ENCODE measurements at places on chromosomes 6 and 20.

DNA sequence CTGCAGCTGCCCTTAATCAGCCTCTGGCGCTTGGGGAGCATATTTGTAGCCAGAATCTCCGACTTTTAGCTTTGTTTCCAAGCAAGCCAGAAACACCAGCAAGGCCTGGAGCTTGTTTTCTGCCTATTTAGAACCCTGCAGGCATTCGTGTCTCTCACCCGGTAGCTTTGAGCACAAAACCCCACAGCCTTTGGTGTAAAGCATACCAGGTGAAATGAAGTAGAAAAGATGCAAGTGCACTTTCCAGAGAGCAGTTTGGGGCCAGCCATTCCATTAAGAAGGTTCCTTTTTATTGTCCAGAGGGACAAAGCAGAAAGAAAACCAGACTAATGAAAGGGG, 736 bp downstream of the FAM217B start:
- no peak for DNase-seq

DNA sequence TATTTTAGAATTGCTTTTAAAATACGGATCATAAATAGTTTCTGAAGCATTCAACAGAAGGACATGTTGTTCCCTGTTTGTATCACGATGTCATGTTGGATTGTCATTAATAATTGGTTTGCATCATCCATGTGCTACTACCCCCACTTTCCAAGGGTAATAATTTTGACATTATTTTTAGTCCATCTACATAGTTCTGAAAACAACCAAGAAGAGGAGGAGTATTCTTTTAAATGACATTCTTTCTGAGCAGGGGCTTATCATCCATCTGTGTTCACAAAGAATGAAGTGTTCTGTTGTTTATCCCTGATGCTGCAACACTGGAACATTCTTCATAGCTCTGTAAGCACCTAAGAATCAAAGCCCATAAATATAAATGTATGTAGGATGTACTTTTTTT, 151.0 kb upstream of the CITED2 start:
- peak; percentile 46 for DNase-seq

DNA sequence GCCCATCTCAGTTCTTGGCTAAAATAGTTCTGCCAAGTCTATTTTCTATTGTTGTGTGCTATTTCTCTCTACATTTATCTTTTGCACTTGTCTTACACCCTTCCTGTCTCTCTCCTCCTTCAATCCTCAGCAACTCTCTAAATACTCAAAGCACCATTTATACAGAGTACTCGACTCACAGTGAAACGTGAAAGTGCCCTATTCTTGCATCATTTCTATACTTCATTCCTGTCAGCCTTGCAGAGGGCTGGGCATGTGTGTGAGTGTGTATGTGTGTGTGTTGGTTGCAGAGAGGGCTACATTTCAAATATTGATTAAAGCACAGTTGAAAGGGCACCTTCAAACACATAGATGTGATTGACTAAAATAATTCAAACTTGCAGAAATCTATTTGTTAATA, 373.2 kb upstream of the MANEA start:
- no peak for DNase-seq

DNA sequence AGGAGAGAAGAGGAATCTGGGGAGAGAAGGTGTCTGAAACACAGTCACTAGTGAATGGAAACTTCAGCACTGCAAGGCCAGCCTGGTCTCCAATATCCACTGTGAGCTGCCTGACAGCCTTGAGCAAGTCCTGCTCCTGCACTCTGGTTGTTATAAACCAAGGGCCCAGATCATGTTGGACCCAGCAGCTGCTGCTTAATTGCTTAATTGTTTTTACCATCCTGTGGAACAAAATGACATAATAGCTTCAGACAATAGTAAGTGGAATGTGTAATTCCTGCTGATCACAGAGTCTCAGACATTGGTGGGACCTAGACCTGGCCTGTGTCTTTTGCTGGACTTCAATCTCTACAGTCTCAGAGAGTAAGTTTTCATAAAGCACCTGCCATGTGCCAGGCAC, 833.7 kb downstream of the TFAP2A start:
- DNase-seq, result no peak

DNA sequence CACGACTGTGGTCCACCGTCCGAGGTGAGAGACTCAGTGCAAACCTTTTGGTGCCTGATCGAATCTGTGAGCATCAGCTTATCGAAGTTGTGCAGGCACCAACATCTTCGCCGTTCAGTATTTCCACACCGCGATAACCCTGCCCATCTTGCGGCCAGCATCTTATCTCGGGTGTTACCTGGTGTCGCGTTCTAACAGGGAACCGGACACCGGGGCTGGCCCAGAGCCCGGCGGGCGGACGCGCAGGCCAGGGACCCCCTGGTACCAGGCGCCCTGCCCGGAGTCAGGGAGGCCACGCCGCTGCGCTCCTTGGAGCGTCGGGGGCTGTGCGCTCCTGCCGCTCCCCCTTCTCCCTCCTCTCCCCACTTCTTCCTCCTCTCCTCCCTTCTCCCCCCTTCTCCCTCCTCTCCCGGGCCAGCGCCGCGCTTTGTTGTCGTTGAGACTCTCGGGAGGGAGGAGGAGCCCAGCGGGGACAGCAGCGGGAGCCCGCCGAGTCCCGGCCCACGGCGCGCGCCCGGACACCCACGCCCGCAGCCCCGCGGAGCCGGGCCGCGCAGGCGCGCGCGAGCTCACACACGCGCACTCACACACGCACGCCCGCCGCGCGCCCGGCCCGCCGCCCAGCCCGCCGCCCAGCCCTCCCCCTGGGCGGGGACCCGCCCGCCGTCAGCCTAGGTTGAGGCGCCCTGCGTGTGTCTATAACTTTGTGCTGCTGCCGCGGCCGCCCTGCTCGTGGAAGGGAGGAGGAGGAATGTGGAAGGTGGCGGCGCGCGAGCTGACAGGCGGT, 1.4 kb upstream of the FOXO3 start:
- DNase-seq, result peak; percentile 91

- DNase-seq, result no peak
These were observed 165.1 kb downstream of the GJA1 start for GRCh38 chr6:121600389-121601168.

GRCh38 chr6:140758169-140758877, 1374.4 kb upstream of the GJE1 start:
- DNase-seq, result no peak

DNA sequence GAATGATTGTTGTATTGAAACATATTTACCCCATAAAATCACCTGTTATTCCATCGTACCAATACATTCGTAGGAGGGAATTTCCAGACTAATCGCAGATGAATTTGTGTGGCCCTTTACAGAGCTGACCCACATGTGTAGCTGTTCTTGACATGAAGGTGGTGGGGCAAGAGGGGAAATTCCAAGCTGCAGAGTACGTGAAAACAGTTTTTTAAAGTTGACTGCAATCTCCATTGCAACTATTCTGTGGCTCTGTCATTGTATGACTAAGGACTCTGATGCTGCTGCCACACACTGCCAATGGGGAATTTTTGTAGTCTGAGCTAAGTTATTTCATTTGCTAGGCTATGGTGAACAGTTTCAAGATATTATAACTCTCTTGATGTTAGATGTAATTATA, 46.4 kb upstream of the ADTRP start:
- peak; percentile 56 for DNase-seq

DNA sequence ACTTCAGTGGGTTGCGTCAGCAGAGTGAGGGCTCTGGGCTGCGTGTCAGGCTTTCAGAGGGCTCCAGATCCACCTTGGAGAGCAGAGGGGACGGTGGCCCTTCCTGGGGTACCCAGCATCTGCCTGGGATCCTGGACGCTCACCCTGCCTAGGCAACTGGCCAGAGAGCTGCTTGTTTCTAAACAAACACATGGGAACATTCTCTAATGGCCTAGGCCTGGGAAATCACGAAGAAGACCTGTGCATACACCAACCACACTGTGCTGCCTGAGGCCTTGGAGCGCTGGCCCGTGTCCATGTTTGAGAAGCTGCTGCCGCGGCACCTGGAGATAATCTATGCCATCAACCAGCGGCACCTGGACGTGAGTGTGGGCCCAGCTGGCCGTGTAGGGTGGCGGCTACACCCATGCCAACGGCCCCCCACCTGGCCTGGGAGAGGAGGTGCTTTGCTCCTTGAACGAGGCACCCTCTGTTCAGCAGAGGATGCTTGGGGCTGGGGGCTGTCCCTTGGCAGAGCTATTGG, 32.2 kb downstream of the PYGB start:
- no peak for DNase-seq

- DNase-seq, result no peak
These were observed 91.5 kb downstream of the EPB41L2 start for GRCh38 chr6:130971504-130971903.

GRCh38 chr6:31356216-31356945, 598 bp downstream of the HLA-B start:
- peak; percentile 23 for DNase-seq

- no peak for DNase-seq
These were observed 21.4 kb downstream of the CDYL start for GRCh38 chr6:4797587-4797986.

DNA sequence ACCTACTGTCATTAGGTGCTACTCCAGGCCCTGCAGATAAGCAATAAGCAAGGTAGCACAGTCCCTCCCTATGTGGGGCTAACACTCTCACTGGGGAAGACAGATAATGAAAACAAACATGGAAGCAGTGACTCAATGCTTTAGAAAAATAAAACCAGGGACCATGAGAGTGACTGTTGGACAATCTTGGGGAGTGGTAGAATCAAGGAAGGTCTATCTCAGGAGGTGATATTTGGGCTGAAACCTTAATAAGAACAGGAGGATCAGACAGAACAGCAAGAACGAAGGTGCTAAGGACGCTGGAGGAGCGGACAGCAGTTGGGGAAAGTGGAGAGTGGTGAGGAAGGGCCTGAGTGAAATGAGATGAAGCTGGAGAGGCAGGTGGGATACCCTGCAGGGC, 58.2 kb downstream of the BANF2 start:
- DNase-seq, result no peak

DNA sequence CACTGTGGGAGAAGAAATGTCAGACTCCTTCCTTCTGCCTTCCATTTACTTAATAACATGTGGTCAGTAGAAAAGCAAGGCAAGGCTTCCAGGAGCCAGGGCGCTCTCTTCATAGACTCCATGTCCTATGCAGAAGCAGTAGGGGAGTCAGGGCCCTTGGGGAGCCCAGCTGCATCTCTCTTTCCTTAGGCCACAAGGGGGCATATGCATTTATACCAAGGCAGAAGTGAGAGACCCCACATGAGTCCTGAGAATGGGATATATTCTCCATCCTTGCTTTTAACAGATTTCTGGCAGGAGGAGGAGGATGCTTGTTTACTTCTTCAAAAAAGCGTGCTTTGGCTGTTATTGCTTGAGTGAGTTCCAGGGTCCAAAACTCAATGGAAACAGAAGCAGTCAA, 198.5 kb downstream of the HIVEP2 start:
- DNase-seq, result no peak

GRCh38 chr6:140957386-140957785, 1175.3 kb upstream of the GJE1 start:
- no peak for DNase-seq

DNA sequence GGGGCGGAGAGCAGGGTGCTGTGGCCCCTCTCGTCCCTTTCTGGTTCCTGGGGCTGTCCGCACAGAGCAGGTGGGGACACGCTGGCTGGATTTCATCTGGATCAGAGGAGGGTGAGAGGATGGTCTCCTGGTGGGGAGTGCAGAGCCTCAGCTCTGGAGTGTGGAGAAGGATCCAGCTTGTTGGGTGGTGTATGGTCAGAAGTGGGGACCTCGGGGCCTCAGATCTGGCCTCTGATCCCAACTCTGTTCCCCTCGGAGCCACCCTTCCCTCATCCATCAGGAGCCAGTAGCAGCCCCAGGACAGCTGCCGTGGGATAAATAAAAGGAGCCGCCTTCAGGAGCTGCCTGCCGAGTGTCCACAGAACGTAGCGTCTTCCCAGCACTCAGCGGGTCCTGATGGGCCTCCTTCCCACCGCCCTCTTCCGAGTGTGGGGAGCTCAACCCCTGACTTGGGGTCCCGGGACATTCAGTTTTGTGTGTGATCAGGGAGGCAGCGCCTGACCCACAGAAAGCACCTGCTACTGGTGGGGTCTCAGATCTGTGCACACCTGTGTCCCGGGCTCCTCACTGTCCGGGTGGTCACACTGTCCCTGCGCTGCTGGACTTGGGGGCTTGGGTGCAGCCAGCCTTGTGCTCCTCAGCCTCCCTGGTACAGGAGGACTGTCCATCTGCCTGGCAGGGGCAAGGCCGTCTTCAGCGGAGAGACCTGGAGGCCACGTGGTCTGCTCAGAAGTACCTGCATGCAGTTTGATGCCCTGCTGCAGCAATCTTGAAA, 25.4 kb upstream of the BHLHE23 start:
- no peak for DNase-seq

DNA sequence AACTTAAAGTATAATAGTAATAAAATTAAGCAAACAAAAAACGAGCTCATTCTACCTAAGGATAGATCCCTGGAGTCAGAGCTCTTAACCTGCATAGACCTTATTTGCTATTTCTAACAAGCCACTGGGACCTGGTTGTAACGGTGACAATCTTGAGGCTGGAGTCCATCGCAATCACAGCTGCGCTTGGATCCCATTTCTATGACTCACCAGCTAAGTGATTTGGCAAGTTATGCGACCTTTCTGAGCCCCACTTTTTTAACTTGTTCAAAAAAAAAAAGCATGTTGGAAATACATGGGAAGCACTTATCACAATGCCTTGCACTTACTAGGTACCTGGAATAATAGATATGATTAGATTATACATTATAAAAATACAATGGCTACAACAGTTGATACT, 389.5 kb upstream of the CDH4 start:
- no peak for DNase-seq

DNA sequence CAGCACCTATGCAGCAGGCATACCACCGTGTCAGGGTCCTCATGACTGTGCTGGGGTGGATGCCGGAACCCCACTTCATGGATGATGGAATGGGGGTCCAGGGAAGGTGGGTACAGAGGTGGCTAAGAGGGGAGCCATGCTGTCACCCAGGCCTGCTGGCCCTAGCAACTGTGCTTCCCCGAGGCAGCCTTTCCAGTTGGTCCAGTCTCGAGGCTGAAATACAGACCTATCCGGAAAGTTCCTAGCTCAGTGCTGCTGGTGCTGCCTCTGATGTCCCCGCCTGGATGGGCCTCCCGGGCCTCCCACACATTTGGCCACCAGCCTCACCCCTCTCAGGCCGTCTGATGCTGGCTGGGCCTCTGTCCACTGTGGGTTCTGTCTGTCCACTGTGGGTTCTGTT, 17.4 kb downstream of the SIRPA start:
- no peak for DNase-seq

- peak; percentile 80 for DNase-seq
These were observed 144.2 kb downstream of the MYO6 start for GRCh38 chr6:75893058-75893775.

All from AG10803 (cell line).